ENCODE measurements at places on chromosomes 5 and 9.

DNA sequence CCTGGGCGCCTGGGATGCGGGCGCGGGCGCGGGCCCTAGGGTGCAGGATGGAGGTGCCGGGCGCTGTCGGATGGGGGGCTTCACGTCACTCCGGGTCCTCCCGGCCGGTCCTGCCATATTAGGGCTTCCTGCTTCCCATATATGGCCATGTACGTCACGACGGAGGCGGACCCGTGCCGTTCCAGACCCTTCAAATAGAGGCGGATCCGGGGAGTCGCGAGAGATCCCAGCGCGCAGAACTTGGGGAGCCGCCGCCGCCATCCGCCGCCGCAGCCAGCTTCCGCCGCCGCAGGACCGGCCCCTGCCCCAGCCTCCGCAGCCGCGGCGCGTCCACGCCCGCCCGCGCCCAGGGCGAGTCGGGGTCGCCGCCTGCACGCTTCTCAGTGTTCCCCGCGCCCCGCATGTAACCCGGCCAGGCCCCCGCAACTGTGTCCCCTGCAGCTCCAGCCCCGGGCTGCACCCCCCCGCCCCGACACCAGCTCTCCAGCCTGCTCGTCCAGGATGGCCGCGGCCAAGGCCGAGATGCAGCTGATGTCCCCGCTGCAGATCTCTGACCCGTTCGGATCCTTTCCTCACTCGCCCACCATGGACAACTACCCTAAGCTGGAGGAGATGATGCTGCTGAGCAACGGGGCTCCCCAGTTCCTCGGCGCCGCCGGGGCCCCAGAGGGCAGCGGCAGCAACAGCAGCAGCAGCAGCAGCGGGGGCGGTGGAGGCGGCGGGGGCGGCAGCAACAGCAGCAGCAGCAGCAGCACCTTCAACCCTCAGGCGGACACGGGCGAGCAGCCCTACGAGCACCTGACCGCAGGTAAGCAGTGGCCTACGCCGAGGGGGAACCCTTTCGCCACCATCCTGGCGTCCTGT is at the start of gene EGR1:
TSS of gene EGR1 (plus strand) at position 219 of the 864 bp plus-strand sequence. CDS start at position 502, 283 bp downstream.
- DNase-seq: peak; percentile 97

- no peak for DNase-seq
These were observed 41.4 kb upstream of the SLCO6A1 start for GRCh38 chr5:102539996-102540728.

- peak; percentile 71 for DNase-seq
These were observed 243.0 kb upstream of the PTGER4 start for GRCh38 chr5:40436535-40437237.

DNA sequence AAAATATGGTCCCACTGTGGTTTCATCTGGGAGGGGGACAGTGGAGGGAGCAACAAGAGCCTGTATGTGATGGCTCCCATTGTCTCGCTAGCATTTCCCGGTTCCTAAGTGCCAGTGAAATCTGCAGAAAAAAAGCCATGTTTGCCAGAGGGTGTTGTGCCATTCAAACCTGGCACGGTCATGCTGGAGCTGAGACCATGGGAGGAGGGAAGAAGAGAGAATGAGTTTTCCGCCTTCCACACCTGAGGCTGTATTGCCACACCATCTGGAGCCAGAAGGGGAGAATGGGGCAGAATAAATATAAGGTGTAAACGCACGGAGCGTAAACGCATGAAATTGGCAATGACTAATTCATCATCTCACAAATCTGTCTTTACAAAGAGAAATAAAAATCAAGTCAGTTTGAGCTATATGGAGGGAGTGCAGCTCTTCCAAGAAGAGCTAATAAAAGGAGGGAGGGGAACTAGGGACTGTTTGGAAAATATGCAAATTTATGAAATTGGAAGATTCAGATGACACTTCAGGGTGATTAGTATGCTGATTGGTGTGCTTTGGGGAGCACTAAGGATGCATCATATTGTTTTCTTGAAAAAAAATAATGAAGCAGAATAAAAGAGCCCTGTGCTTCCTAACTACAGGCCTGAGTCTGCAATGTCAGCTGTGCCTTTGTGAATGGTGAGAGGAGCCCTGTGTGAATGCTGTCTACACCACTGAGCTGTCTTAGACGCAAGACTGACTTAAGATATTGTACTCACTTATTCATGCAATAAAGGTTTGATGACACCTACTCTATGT is 237.9 kb downstream of the NSG2 start:
- DNase-seq: no peak

Data from suppressor macrophage treated with lipopolysaccharide for 1 hour (primary cell).